HCEC 1CT (cell line): ENCODE measurements at places on chromosomes 3 and 15.

DNA sequence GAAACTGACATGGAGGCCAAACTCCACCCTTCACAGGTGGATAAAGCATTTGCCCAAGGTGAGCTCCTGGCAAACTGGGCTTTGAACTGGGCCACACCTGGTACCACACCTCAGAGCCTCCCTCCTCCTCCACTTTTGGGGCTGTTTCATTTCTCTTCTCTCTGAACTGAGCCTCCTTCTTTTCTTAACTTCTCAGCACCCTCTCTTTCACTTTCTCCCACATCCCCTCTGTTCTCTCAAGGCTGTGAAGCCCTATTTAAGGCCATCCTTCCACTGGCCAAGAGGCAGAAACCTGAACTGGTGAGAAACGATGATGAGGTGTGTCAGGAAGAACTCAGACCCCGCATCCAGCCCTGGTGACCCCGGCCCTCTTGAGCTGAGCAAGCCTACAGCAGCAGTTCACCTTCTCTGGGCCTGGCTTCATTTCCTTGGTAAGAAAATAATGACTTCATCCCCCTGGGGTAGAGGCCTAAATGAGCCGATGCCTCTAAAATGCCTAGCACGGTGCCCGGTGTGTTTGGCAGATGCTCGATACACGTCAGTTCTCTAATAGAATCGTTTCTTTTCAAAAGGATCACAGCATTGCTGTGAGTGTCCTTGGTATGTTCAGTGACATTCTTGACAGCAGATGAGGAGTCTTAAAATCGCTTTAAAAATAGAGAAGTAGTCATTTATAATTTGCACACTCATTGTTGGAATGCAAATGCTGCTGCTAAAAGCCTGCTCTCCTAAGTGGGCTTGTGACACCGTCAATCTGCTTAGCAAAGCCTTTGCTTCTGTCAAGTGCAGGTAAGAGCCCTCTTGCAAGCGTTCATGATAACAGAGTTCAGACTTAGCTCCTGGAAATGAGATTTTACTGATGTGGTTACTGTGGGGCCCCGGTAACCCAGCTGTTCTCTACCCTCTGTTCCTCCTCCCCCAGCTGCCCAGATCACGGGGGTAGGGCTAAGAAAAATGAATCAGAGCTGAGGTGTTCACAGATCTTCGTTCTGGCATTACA, 97.7 kb upstream of the ATP2B2 start:
- DNase-seq: no peak

DNA sequence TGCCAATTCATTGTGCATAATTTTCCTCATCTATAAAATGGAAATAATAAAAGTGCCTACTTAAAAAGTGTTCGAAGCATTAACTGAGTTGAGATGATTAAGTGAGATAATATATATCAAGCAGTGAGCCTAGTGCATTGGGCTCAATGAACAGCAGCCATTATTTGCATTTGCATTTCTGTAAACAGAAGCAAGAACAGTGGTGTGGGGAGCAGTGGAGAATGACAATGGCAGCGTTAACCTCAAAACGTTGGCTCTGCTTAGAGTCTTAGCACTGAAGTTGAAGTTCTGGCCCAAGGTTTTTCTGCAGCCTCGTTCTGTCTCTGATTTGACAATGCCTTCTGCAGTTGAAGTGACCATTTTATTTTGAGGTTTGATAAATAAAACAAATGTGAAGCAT, 466.3 kb upstream of the ONECUT1 start:
- no peak for DNase-seq

GRCh38 chr15:51390241-51390965, 48.9 kb downstream of the GLDN start:
- DNase-seq: no peak

DNA sequence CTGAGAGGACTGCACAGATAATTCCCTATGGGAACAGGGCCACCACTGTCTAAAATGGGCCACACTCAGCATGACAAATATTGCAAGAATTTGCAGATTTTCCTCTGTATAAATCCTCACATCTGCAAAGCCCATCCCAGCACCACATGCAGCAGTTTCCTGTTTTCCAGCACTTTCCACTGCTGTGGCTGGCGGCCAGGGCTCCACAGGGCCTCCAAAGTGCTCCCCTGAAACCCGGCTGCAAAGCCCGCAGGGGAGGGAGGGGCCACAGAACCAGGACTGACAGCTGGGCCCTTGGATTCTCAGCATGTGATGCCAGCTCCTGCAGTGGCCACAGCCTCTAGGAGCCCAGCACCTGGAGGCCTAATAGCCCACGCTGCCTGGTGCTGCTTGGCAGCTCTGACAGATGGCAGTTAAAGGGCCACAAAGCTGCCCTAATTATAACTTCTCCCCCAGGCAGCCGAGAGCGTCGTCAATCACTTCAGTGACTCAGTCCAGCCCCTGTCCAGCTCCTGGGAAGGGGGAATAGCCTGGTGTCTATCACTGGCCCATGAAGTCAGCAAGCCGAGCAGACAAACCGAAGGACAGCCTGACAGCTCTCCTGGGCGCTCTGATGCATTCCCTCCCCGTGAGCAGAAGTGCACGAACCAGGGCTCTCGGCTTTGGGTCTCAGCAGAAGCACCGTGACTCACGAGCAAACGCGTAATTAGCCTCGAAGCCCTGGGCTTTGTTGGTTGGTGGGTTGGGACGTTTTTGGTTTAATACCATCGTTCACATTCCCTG, 4.7 kb downstream of the LRRC15 start:
- DNase-seq: peak; percentile 42

DNA sequence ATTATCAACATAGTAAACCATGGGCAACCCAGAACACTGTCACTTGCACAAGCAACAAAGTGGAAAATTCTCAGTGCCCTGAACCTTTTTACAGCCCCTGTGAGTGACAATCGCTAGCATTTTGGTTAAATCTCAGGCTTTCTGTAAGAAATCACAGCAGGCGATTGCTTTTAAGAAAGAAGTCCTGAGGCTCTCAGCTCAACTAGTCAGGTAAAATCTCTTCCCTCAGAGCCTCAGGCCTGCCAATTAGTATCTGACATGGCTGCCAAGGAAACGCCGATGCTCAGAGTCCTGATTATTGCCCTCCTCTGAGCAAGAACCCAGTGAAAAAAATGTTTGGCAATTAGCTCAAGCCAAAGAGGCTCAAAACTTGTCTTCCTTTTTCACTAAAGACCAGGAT, 530.8 kb downstream of the DIPK2A start:
- DNase-seq: no peak

- no peak for DNase-seq
Observed at GRCh38 chr3:158509891-158510290, 61.1 kb upstream of the MLF1 start.
